CD4-positive, alpha-beta T cell treated with Interleukin-17A for 1 hour (primary cell): ENCODE measurements at places on chromosomes 11 and 22.

GRCh38 chr11:67507242-67507863, 609 bp downstream of the CDK2AP2 start:
- no peak for DNase-seq

DNA sequence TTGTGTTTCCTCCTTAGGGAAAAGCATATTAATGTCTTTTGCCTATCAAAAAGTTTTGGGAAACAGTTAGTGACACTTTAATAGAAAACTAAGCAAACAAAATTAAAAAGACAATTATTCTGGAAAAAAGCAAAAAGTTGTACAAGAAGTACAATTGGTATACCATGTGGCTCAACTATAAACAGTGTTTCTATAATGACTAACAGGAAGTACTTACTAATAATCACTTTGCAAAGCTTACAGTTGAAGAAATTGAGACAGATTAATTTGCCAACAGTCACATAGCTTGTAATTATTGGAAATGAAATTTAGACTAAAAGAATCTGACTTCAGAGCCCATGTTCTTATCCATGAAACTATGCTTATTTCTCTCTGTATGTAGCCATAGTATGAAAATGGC, 24.7 kb downstream of the PPME1 start:
- DNase-seq: no peak

- DNase-seq: no peak
Measured at GRCh38 chr11:3197878-3198528, 20.6 kb downstream of the MRGPRG start.

GRCh38 chr11:78525720-78526119, 48.9 kb downstream of the NARS2 start:
- no peak for DNase-seq

GRCh38 chr11:35746356-35747153, 84.0 kb downstream of the TRIM44 start:
- no peak for DNase-seq

DNA sequence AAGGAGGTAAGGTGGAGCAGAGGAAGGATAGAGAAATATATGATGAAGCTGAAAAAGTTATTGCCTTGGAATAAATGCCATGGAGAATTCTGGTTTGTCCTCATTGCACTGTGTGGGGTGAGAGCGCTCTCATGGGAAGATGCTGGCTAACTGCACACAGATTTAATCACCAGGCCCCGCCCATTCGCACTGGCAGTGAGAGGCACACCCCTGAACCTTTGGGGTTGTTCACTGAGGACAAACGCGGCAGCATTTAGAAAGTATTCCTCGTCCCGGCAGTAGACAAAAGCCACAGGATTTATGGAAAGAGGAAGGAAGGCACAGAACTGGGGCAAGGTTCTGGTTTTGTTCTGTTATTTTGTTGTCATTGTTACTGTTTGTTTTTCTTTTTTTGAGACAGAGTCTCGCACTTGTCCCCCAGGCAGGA, 70.2 kb downstream of the MED15 start:
- no peak for DNase-seq

GRCh38 chr11:111947143-111947542, 10.0 kb downstream of the DIXDC1 start:
- no peak for DNase-seq

DNA sequence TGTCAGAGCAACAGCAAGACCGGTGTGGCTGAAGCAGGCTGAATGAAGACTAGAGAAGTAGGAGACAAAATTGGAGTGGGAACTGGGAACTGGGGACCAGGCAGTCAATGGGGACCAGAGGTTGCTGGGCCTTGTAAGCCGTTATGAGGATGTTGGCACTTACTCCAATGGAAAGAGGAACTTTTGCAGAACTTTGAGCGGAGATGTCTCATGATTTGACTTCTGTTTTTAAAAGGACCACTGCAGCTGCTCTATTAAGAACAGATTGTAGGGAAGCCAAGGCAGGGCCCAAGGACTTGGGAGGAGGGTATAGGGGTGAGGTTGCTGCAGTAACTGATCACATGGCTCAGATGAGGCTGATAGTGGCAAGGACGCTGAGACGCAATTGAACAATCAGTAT, 34.2 kb downstream of the IL18 start:
- no peak for DNase-seq

GRCh38 chr22:24230911-24231656, 13.8 kb downstream of the GGT5 start:
- DNase-seq: peak; percentile 64

DNA sequence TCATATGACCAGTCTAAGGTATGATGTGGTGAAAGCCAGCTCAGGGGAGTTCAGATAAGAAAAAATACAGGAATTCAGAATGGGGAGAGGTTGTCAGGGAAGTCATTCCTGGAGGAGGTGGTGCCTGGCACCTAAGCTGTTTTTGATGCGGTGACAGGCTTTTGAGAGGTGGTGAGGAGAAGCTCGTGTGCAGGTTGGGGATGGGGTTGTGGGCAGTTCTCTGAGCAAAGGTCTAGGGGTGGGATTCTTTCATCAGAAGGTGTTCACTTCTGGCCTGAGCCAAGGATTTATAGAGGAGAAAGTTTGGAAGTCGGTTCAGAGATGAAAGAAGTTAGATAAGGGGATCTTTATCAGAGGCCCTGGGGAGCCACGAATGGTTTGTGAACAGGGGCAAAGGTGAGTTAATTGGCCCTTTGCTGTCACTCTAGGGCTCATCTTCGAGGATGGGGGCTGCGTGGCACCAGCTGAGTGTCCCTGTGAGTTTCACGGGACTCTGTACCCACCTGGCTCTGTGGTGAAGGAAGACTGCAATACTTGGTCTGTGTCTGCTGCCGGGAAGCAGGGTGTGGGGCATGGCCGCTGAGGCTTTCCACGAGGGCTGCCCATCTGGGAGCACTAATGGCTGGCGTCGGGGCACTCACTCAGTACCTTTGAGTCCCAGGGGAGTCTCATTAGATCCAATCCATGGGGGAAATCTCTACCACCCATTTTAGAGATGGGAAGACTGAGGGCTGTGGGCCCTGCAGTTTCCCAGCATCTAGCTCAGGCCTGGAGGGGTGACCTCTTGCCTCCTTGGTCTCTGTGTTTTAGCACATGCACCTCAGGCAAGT, 13.4 kb downstream of the OTOG start:
- no peak for DNase-seq

DNA sequence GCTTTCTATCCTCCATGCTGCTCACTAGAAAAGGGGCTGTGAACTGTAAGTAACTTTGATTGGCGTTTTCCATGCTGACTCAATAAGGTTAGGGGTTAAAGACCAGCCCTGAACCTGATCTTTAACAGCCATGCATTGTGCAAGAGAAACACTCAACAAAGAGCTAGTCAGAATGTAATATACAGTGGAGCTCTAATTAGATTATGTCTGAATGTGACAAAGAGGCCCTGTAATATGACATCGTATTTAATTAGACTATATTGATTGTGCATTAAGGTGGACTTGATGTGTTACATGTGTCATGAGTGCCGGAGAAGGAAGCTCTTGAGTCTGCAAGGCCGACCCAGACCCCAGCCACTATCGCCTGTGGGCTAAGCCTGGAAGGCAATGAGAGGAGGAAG, 70.5 kb downstream of the PKNOX2 start:
- no peak for DNase-seq

DNA sequence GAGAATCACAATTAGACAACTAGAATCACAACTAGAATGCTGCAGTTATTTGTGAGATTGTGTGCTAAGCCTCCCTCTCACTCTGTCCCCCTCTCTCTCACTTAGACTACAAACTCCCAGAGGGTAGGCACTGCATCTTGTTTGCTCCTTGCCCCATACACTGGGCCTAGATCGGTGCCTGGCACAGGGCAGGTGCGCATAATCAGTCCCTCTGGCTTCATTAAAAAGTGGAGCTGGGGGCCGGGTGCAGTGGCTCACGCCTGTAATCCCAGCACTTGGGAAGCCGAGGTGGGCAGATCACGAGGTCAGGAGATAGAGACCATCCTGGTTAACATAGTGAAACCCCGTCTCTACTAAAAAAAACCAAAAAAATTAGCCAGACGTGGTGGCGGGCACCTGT, 456.8 kb downstream of the MIAT start:
- DNase-seq: no peak
